ENCODE measurements at places on chromosomes 2 and 18.

DNA sequence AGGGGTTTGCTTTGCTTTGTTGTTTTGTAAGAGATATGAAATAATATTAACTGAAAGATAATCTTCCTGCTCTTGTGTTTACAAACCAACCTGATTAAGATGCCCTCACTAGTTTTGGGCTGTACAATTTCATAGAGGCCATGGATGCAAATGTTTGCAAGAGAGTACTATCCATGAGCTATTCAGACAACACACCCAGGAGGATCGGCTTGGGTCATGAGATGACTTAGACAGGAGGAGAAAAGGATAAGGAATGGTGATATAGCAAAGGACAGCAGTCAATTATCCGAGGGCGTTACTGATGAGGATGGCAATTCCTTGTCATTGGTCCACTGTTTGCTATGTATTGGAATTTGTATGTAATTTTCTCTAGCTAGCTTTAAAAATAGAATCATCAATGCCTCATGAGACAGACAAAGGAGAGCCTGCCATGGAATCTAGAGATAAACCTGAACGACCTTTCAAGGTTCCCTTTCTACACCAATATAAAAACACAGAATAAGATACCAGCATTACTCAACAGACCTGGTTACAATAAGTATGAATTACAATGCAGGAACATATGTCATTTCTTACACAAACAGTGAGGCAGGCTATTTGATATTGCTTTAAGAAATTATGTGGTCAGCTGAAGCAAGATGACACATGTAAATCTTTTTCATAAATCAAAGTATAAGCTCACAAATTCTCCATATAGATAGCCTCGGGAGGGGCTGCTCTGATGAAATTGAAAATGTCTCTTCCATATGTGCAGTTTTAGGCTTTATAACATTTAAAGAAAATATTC is 54.4 kb upstream of the SOS1 start:
- no peak for DNase-seq

DNA sequence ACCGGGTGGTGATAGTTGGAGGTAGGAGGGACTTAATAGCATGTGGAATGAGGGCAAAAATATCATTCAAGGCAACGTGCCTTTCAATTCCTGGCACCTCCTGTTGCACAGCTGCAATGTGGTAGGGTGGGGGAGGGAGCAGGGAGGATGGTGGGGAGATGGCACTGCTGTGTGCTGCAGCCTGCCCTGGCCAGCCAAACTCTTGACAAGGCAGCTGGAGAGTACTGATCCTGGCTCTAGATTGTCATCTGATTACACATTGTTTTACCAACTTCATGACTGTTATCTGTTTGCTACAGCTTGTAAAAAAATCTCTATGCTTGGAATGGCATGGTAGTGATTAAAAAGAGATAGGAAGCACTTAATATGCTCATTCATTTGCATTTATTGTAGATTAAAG is 47.7 kb downstream of the PLCL1 start:
- DNase-seq: no peak

DNA sequence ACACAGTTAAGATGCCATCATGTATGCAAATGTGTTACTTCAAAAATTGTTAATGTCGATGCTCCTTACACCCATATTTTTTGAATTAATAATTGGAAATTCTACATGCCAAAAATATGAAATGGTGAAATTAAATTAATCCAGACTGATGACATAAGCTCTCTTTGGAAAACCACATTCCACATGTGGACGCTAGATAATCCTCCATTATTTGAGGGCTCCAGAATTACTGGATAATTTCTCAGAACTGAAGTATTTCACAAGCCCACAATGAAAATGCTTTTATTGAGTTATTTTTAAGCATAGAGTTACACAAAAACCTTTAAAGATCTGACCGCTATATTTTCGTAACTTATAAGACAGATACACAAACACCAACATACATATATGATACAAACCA is 47.8 kb downstream of the FARSB start:
- DNase-seq: no peak

DNA sequence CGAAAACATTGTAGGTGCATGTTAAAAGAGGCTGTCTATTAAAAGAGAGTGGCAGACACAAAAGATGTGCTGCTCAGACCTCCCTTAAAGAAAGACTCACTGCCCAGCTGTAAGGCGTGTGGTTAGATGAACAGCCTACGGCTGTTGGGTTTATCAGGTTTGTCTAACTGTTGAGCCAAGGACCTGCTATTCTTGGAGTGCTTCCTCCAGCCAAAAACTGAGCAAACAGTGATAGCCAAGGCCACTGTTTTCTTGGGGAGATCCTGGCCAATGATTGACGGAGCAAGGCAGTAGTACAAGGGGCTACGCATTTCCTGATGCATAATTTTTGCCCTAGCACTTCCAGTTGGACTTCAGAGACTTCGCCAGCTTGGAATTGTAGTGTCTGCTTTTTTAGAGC is 1.4 kb upstream of the RAB3GAP1 start:
- DNase-seq: no peak

DNA sequence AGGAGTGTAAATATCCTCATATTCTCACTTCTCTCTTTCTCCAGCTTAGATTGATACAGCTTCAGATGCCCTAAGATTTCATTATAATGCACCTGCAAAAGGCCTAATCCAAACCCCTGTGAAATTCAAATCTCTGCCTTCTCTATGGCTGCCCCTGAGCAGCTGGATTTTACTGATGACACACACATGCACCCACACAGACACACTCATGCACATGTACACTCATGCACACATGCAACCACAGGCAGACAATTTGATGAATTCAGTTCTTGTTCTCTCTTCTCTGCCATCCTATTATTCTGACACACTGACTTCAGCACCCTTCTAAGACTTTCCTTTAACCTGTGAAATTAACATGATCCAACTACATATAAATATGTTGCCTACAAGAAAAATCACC is 563.2 kb downstream of the RNF144A start:
- no peak for DNase-seq

DNA sequence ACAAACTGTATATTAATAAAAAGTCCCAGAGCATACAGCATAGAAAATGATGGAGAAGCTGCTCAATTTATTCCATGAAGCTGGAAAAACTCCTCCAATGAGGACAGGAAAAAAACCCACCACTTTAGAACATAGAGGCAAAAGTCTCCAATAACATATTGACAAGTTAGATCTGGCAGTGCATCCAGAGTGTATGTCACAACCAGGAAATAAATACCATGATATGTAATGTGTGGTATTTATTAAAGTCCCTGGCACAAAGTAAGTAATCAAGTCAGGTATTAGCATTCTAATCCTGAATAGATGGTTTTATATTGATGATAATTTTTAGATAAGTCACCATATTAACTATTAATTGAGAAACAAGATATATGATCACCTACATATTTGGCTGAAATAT is 427.3 kb upstream of the HS6ST1 start:
- no peak for DNase-seq

DNA sequence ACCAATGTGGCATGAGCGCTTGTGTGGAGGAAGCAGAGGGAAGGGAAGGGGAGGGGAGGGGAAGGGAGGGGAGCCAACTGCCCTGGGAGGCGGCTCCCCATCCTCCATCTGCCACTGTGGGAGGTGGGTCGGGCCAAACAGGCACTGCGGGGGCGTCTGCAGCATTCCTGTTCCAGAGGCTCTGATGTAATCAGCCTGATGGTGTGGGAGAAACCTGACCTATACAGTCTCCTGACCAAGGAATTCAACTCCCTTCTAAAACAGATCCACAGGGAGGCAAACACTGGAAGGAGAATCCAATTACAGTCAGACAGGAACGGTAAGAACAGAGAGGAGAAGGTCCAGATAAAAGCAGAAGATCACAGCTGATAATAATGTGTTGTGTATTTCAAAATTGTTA is 88.8 kb downstream of the CD8B2 start:
- DNase-seq: no peak

GRCh38 chr2:74439373-74439772 is 2.4 kb downstream of the RTKN start:
- DNase-seq: no peak

DNA sequence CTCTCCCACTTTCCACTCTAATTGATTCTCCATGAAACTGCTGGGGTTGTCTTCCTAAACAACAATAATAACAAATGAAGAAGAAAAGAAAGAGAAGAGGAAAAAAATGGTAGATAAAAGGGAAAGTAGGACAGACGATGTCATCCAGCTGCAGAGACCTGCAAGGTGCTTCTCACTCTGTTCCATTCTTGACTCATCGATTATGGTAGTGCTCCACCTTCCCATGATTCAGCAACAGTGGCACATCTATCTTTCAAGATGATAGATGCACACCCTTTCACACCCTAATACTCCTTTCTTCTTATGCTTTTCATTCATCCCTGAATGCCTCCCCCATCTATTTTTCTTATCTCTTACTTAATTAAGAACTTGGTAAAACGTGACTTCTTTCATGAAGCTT is 610.2 kb downstream of the NR4A2 start:
- DNase-seq: no peak
